ENCODE measurements at places on chromosomes 11 and 22. TPM values are rescaled to one million over a fixed set of nuclear protein-coding genes. Genes with fewer than 3 reads are reported as not detected.

Gene PYGM
- total RNA-seq, result 0.39 TPM

Gene NXPE2
- not detected for total RNA-seq

Gene SPTBN2
- total RNA-seq, result 19.8 TPM

Gene ANKK1
- not detected for total RNA-seq
